ENCODE measurements at places on chromosomes 3 and 15.

- DNase-seq = no peak
Measured at GRCh38 chr15:89566181-89566580, 9.1 kb upstream of the TICRR start.

GRCh38 chr3:67377299-67377698, 277.1 kb downstream of the SUCLG2 start:
- no peak for DNase-seq

DNA sequence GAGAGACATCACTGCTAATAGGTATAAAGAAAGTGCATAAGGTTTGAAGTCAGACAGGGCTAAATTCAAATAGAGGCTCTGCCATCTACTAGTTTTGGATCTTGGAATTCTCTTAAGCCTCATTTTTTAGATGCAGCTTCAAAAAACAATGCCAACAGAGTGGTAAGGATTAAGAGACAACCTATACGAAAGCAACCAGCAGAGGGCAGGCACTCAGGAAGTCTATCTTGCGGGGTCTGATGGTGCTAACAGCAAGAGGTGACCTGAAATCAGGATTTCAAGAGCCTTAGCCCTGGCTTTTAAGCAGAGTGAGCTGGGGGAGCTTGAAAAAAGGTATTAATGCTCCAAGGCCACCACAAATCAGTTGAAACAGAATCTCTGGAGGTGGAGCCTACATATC, 40.7 kb downstream of the LDHAL6B start:
- DNase-seq = peak; percentile 40

DNA sequence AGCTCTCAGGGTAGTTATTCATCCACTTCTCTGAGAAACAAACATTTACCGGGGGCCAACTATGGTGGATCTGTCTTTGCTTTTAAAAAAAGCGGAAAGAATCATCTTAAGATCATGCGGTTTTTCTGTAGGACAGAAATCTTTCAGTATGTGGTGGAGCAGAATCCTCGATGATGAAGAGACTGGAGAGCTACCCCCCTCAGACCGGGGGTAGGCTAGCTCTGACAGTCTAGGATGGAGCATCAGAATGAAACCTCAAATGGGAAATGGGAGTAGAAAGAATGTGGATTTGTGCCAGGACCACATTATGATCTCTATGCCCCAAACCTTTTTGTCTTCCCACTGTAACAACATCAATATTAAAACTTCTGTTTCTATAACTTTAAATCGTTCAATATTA, 30.3 kb downstream of the TPRG1 start:
- DNase-seq = no peak

- DNase-seq = no peak
Measured at GRCh38 chr3:173044998-173045397, 96.0 kb downstream of the SPATA16 start.

- DNase-seq = no peak
Measured at GRCh38 chr3:60812502-60812901, 438.8 kb downstream of the FHIT start.

- no peak for DNase-seq
Measured at GRCh38 chr3:67653425-67654098, 850 bp downstream of the SUCLG2 start.

- DNase-seq = peak; percentile 45
Measured at GRCh38 chr15:72783004-72783639, 436 bp downstream of the ADPGK start.

DNA sequence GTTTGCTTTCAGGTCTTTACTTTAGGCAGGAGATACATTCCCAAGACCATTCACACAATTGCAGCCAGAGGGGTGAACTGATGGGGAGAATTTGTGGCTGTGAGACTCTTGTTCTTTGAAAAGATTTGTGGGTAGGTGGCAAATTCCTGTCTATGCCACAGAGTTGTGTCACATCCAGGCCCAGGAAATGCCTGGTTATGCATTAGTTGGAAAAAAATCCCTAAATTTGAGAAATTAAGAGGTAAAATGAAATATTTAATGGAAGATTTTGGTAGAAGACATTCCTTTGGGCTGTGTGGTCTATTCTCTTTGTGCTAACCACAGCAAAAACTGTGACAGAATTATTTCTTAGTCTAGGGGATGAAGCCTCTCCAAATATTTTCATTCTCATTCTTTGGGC, 28.8 kb downstream of the SAMMSON start:
- no peak for DNase-seq

DNA sequence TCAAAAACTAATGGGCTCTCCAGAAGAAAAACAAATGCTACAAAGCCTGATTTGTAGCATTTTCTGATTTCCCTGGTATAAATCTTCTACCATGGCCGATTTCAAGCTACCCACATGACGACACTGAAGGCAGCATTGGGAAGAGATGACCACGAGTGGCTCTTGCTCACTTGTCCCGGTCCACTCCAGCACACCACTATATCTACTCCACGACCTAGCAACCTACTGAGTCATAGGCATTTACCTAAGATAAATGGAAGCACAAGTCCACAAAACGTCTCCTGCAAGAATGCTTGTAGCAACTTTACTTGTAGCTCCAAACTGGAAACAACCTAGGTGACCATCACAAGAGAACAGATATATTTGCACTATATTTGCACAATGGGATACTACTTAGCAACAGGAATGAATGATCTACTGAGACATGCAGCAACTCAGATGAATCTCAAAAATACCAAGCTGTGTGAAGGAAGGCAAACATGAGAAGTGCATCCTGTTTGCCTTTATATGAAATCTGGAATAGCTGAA, 60.8 kb upstream of the HES1 start:
- no peak for DNase-seq

DNA sequence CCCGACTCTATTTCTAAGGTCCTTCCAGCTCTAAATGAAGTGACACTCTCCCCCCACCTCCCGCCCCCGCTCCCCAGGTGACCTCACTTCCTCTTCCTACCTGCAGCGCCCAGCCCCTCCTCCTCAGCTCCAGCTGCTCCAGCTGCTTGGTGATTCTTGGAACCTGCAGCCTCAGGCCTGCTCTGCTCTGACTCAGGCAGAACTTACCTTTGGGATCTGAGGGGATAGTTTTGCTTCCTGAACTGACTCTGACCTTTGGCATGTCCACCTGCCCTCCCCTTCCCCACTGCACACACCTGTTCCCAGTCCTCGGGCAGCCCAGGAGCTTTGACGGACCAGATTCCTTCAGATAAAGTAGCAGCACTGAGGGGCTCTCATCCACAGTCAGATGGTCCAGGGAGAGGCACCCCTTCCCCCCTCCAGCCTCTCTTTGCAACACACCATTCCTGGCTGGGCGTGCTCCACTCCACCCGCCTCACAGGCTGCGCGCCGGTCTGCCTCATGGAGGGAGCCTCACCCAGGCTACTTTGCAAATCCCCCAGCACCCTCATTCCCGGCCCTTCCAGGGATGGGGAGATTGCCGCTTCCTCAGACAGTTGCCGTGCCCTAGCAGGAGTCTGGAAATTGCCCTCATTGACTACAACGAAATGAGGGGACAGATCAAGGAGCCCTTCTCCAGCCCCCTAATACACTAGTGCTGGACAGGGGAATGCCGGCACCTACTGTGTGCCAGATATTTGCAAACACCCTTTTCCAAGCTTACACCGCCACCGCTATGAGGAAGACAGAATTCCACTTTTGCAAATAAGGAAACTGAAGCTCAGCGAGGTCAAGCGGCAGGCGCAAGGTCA, 692 bp upstream of the C15orf39 start:
- DNase-seq = peak; percentile 36

- peak; percentile 82 for DNase-seq
Measured at GRCh38 chr15:35479423-35479822, 66.5 kb downstream of the DPH6 start.

- DNase-seq = no peak
Measured at GRCh38 chr3:193782747-193783146, 189.7 kb downstream of the OPA1 start.

DNA sequence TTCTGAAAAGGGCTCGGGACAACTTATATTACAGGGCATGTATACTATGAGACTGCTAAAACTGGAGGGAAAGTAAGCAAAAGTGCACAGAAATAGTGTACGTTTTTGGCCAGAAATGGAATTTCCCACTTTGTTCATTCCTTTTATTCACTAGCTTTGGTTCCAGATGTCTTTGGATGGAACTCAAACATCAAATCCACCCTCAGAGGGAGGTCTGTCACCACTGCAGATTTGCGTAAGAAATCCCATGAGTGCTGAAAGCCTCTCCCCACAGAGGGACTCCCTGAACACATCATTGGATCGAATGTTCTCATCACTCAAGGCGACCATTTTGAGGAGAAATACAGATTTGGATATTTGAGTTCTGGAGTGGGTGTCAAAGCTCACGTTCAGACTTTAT, 71.6 kb downstream of the FEM1B start:
- DNase-seq = no peak

Measured in cerebellar cortex (tissue), 1 donor.